Nucleus accumbens (tissue), 56 donors: ENCODE measurements at places on chromosomes 13 and 19.

DNA sequence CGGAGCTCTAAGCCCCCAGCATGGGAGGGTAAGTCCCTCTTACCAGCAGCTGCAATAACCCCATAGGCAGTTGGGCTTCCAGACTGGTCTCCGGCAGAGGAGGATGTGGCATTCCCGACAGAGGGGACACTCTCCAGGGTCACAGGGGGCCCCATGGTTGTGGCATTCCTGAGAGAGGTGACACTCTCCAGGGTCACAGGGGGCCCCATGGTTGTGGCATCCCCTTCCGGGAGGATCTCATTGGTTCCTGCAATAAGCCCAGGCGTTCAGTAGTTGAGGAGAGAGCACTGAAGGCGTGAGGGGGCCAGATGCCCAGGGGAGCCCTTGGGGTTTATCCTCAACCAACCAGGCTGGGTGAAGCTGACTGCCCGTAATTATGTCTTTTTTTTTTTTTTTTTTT, 5.4 kb downstream of the CD320 start:
- DNase-seq, result no peak

DNA sequence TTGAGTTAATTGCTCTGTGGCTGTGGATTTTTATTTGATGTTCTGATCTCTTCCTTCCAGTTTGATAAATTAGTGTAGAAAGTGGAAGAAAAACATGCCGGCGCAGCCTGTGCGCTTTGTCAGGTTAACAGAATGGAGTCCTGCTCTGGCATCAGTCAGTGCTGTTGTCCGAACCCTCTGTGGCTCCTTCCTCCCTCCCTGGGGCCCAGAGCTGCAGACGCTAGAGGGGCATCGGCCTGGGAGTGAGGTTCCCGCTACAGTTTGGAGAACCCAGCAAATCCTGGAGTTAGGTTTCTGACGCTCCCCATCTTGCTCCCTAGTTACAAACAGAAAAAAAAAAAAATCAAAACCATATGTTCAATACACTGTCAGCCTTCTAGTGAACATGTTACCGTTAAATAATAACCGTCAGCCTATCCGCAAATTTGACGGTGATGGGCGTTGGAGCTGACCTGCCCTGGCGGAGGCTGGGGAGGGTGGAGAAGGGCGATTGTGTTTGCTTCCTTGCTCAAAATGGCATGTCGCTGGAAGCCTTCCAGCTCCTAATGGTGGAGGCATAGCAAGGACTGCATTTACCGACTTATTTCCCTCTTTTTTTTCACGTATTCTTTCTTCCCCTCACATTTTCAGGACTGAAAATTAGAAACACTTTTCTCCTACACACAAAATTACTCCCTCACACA, 13.6 kb downstream of the MBNL2 start:
- no peak for DNase-seq

- DNase-seq, result no peak
Observed at GRCh38 chr19:3285647-3286176, 61.3 kb downstream of the CELF5 start.

GRCh38 chr13:46495651-46496050, 57.3 kb upstream of the LRCH1 start:
- no peak for DNase-seq

DNA sequence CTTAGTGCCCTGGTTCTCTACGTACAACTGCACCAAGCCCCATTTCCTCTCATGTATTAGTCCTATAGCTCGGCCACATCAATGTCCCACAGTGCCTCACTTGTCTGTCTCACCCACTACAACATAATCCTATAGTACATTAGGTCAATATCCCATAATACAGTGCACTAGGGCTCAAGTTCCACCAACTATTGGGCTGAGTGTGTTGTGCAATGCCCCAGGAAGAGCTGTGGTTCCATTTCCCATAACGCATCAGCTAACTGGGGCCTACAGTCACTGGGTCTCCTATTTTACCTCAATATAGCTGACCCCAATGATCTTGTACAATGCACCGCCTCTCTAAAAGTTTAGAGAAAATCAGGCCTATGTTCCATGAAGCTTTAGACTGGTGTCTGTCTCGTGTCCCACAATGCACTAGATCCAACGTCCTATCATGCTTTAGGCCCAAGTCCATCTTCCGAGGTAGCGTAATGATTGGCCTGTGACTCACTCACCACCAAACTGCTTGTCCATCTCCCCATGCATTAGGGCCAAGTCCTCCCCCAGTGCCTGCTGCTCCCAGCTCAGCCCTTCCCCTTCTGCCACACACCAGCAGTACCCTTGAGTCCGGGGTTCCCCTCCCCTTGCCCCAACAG, 21.8 kb downstream of the TSKS start:
- DNase-seq, result no peak

GRCh38 chr13:48400090-48400694, 12.7 kb downstream of the LPAR6 start:
- no peak for DNase-seq

DNA sequence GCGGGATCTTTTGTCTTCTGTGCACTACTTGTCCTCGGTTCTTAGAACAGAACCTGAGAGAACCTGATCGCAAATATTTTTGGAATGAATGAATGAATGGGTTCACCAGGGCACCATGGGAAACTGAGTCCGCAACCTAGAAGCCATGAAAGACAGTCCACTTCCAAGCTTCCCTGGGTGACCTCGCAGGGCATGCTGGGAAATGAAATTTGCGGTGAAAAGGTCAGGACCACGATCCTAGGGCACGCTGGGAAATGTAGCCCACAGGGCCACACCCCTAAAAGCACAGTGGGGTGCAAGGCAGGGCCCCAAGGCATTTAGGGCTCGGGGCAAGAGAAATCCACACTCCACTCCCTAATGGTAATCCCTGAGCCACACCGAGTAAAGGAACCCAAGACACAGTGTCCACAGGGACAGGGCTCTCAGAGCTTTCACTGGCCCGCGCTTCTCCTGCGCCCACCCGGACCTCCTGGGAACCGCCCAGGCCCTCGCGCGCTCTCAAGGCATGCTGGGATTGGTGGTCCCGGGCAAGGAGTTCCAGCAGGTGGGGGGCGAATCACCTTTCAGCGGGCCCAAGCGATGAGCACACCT, 1.1 kb upstream of the PPP1R12C start:
- DNase-seq, result peak; percentile 49

GRCh38 chr13:100512422-100512821, 76.2 kb downstream of the GGACT start:
- DNase-seq, result no peak

GRCh38 chr19:7789447-7789846, 26.4 kb downstream of the CLEC4M start:
- DNase-seq, result no peak

- no peak for DNase-seq
Observed at GRCh38 chr19:33269016-33269415, 33.3 kb downstream of the CEBPA start.

DNA sequence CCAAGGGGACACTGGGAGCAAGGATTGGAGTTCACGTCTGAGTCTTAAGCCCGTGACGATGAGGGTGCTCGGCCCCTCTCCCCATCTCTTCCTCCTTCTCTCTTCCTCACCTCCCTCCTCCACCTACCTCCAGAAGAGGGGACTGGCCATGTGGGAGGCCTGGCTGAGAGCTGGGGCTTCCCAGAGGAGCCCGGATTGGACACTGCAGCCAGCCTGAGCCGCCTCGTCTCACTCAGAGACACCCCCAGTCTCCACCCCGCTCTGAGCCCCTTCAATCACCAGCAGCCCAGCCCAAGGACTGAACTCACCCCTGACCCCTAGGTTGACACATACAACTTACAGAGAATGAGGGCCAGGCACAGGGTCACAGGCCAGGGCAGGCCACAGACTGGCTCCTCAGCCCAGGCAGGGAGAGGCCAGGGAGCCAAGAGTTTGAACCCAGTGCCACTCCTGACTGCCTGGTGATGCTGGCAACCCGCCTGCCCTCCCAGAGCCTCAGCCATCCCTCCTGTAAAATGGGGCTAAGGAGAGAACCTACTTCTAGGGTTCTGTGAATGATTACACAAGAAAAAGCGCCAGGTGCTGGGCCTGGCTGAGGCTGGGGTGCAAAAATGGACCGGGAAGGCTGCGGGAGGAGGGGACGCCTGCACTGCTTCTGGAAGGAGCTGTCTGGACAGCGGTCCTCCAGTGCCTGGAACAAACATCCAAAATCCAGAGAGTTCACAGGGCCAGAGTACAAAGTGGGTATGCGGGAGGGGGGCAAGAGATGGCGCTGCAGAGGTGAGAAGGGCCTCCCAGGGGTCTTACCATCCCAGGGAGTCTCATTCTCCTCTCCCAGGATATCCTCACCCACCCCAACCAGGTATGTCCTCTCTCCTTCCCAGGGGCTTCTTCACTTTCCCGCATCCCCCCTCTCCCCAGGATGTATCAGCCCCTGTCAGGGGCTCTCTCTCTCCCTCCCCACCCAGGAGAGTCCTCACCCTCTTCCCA, 1.1 kb downstream of the CD79A start:
- no peak for DNase-seq

- DNase-seq, result no peak
Observed at GRCh38 chr13:101783554-101783953, 331.1 kb downstream of the ITGBL1 start.

- DNase-seq, result peak; percentile 37
Observed at GRCh38 chr13:52738719-52739467, 727 bp downstream of the CNMD start.

DNA sequence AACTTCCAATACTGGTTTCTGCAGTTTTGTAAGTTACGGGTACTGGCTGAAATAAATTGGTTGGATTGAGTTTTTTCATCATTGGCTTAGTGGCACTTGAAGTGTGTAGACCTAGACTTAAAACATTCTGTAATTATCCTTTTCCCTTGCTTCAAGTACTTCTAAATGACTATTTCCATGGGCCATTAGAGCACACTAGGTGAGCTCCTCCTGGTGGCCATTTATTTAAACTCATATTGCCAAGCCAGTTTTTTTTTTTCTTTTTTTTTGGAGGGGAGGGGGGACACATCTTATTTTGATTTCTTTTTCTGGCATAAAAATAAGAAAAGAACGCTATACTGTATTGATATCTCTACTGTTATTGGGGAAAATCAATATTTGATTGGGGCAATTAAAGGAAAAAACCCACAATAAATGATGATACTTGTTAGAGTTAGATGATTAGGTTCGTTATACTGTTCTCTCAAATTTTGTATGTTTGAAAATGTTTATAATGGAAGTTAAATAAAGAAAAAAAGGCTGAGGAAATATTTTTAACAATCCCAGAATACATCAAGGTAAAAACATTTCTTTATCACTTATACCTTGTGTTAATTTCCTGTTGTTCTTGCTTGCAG, 82.9 kb downstream of the PDS5B start:
- DNase-seq, result no peak

- no peak for DNase-seq
Observed at GRCh38 chr13:50917572-50917971, 8.0 kb downstream of the RNASEH2B start.

DNA sequence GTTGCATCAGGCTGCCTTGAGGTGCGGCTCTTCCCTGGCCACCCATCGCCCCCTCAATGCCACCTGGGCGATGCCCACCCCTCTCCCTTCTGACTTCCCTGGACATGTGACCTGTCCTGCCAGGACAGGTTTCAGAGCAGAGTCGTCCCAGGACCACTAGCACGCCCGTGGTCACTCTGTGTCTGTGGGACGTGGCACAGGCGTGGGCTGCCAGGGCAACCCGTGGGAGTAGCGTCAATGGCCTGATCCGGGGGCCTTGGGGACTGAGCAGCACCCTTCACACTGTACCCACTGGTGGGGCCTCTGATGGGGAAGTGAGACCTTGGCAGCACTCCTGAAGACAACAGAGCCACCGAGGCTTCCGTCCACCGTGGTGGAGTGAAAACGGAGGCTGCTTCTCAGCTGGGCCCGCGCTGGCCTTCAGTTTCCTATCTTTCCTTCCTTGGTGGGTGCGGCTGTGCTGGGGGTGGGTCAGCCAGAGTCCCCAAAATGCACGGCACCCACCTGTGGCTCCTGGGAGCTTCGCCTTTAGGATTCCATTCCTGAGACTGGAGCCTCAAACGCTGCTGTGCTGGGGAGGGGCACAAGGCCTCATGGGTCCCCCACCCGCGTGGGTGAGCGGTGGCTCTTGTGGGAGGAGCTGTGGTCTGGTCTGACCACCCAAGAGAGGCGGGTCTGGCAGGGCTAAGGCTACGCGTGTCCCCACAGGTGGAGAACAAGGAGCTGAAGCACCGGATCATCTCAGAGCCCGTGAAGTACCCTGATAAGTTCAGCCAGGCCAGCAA, 26.7 kb upstream of the TMEM255B start:
- DNase-seq, result no peak

- DNase-seq, result no peak
Observed at GRCh38 chr19:4350111-4350510, 6.7 kb downstream of the MPND start.

DNA sequence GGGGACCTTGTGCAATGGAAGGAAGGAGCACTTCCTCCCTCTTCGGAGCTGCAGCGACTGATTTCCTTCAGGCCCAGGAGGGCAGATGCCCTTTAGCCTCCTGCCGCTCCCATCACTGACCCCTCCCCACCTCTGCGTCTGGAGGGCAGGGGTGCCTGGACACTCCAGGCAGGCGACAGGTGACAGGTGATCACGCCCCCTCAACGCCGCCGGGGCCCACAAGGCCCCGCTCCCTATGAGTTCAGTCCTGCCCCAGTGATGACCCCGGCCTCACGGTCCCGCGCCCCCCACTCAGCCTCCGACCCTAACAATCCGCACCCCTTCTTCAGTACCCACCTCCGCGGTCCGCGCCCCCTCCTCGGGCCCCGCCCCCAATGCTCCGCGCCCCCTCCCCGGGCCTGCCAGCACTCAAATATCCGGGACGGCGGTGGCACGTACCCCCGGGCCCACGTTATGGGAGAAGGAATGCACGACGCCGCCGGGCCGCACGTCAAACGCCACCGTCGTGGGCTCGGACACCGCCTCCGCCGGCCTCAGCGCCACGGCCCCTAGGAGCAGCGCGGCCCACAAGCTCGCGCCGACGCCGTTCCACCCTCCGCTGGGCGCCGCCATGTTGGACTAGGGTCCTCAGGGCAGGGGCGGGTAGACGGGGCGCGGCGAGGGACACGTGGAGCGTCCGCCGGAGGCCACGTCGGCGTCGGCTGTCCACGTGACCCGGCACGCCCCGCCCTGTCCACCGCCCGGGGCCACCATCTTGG, at the start of gene MYDGF:
MYDGF (minus strand) TSS at position 620 of the 758 bp plus-strand sequence; CDS start at position 612, 8 bp downstream.
- peak; percentile 81 for DNase-seq

GRCh38 chr13:111519490-111520170, 199.2 kb downstream of the TEX29 start:
- no peak for DNase-seq

DNA sequence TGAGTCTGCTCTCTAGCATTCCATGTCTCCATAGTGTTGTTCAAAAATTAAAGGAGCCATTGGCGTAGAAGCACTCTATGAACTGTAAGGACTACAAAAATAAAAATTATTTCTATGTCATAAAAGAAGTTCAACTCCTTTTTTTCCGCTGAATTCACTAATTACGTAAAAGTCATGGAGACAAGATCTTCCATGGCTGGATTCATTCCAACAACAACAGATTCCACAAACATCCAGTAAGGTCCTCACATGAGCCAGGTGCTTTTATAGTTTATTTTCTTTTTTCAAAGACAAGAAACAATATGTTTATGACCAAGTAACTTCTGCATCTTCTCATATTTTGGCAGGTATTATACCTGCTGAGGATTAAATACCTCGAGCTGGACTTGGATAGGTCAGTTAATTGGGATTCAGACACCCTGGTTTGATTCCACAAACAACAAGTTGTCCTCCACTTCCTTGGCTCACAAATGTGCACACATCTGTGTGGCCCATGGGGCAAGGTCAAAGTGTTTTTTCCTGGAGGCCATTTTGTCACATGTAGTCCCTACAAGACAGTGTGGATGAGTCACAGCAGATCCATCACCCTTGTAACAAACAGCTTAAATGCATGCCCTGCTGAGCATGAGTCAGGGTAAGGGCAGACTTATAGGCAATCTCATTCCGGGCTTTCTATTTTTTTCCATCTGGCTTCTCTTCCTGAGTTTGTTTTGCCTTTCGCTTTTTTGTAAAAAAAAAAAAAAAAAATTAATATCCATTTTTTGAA, 475.6 kb downstream of the COG6 start:
- no peak for DNase-seq

GRCh38 chr19:43759515-43759914, 4.8 kb upstream of the SMG9 start:
- no peak for DNase-seq
